ENCODE measurements at places on chromosomes 2 and 18.
A peak's percentile ranks its signal among the peaks of the same experiment; 100 is the strongest.

DNA sequence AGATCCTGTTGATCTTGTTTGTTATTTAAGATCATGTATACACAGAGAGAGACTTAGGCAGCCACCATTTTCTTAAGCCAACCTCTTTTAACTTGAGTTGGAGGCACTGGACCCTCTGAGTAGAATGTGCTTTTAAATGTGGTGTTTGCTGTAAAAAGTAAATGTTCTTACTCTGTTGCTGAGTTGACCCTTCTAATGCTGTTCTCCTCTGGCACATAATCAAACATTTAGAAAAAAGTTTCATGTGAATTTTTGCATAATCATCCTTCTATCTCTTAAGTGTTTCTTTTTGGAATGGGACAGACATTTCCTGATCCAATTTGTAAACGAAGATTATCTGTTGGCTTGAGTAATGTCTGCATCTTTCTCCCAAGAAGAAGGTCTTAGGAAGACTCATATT lies 255.1 kb upstream of the ETAA1 start:
- no peak for DNase-seq

GRCh38 chr2:206160125-206160806 lies 571 bp downstream of the EEF1B2 start:
- no peak for DNase-seq

DNA sequence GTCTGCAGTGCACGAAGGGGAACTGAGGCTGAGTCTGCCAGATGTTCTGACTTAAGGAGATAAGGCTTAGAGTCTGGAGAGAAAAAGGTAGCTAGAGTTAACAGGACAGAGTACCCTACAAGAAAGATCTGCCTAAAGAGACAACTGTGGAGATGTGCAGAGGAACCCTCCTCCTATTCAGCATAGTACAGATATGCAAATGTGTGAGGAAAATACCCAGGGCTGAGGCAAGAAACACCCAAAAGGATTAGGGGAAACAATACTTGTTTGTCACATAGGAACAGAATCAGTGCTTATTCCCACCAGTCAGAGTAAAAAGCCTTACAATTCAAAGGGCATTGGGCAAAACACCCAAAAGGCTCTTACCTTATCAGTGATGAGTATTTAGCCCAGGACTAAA lies 67.8 kb downstream of the SS18 start:
- DNase-seq = no peak

DNA sequence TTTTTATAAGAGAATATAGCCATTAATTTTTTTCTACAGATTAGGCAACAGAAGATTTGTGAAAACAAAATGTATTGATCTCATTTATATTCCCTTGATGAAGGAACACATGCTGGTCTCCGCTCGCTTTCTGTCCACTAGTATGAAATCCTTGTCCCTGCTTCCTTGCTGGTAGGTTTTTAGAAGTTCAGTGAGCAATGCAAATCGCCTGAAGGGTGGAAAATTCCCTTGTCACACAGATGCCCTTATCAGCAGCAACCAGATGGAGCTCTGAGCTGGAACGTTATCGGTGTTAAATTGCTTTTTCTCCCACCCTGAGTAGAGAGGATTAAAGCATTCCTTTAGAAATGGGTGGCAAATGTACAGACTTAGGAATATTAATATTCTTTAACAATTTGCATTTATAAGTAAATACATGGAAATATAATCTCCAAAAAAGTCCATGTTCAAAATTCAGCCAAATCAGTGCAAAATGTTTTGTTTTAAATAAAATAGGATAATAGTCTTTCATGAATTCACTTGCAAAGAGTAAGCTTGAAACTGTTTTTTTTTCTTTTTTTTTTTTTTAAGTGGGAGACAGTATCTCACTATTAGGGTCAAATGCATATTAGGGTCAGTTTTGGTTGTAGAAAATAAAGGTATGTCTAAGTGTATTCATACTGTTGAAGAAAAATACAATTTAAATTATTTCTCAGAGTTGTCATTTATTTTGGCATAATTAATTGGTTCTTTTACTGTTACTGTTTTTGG lies 164.0 kb upstream of the MYO3B start:
- no peak for DNase-seq

GRCh38 chr2:70715071-70715985 lies 52.7 kb downstream of the ADD2 start:
- DNase-seq = no peak

DNA sequence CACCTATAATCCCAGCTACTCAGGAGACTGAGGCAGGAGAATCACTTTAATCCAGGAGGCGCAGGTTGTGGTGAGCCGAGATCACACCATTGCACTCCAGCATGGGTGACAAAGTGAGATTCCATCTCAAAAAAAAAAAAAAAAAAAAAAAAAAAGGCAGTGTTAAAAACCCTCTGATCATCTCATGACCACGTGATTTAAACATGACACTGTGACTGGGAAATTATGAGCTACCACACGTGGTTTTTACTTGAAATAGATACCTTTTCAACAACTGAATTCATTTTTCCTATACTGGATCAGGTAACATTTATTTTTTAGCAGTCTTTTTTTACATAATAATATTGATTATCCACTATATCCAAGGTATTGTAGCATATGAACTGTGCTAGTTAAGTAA lies 102.7 kb downstream of the PTRHD1 start:
- DNase-seq = no peak

DNA sequence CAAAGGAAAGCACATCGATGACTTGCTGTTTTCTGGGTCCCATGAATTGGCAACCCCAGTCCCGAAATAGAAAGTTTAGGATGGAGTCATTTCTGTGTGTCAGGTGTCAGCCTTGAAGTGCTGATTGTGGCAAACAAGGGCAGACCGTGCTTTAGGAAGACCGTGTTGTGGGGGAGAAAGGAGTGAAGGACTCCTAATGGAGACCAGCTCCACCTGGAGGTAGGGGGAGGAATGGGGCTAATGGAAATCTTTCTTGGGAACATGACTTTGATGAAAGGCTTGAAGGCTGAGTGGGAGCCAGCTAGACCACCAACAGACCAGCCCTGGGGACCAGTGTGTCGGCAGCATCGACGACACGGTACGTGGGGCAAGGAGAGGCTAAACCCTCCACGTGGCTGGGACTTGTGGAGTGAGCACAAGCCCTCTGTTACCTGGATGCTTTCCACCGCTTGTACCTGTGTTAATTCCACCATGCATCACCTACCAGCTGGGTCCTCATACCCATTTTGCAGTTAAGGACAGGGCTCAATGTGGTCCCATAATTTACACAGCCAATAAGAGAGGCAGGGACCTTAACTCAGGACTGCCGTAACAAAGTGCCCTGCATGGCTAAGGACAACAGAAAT lies 104.2 kb downstream of the SH3BP4 start:
- no peak for DNase-seq

- no peak for DNase-seq
Measured at GRCh38 chr2:99648178-99648844, 158.5 kb upstream of the REV1 start.

DNA sequence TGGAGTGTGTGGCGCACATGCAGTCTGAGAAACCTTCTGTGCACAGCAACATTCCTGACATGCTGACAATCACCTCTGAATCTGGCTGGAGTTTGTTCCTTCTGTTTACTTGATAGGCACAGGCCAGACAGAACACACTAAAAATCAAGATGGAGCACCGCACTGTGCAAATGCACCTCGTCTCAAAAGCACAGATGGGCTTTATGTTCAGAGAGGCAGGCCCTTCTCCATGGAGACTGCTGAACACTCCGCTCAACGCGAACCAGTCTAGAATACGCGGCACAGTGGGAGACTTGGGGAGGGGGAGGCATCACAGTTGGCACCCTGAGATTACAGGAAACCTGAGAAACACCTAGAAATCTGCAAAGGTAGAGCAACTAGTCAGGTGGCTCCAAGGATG lies 58.4 kb upstream of the DNMT3A start:
- no peak for DNase-seq

DNA sequence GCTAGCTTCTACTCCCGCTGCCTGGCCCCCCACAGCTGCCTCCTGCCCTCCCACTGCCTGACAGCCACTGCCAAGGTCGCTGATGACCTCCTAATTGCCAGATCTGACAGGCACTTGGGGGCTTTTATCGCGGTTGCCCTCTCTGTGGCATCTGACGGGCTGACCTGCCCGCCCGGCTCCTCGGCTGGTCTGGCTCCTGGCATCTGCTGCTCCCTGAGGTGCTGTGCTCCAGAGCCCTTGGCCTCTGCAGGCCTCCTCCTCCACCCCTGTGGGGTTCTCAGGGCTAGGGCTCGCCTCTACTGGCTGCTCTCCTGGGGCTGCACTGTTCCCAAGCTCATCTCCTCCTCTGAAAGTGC lies 43.1 kb downstream of the INHBB start:
- no peak for DNase-seq

GRCh38 chr2:151302879-151303278 lies 13.4 kb upstream of the NMI start:
- no peak for DNase-seq

- no peak for DNase-seq
Measured at GRCh38 chr18:59787998-59788790, 91.0 kb upstream of the CCBE1 start.

DNA sequence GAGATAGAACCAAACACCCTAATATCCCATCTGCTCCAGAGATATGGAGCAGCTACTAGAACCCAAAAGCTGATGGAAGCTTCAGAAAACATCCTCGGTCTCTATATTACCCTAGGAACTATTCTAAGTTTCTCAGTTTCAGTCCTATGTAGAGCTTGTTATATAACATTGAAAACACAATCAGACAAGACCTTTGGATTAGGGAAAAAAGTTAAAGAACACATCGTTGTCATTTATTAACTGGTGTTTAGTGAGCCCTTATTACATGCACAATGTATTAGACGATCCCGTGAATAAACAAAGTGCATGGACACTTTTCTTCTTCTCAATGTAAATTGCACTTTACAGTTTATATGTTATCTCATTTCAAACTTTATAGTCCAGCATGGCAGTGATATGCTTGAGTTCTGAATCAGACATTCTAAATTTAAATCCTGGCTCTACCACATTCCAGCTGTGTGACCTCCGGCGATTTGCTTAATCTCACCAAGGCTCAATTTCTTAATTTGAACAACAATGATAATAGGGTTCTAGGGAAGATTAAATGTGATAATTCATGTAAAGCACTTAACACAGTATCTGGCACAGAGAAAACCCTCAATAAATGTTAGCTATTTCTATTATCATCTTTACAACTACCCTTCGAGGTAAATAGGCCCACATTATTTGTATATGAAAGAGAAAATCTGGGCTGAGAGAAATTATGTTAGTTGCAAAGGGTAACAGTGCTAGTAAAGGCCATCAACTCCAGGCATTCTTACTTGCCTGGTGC lies 83.6 kb upstream of the PIK3C3 start:
- DNase-seq = no peak

- DNase-seq = no peak
Measured at GRCh38 chr2:18762667-18763066, 173.3 kb upstream of the NT5C1B start.

- DNase-seq = no peak
Measured at GRCh38 chr2:194343167-194343566, 1313.9 kb upstream of the SLC39A10 start.

GRCh38 chr2:177597759-177598158 lies 205.2 kb downstream of the AGPS start:
- no peak for DNase-seq

- DNase-seq = no peak
Measured at GRCh38 chr2:166394245-166394644, 18.5 kb upstream of the SCN9A start.

GRCh38 chr18:79471046-79471445 lies 75.3 kb downstream of the NFATC1 start:
- DNase-seq = no peak

GRCh38 chr2:175025946-175026345 lies 20.8 kb upstream of the CHN1 start:
- DNase-seq = no peak

- DNase-seq = no peak
Measured at GRCh38 chr2:107001551-107001950, 115.6 kb upstream of the ST6GAL2 start.

DNA sequence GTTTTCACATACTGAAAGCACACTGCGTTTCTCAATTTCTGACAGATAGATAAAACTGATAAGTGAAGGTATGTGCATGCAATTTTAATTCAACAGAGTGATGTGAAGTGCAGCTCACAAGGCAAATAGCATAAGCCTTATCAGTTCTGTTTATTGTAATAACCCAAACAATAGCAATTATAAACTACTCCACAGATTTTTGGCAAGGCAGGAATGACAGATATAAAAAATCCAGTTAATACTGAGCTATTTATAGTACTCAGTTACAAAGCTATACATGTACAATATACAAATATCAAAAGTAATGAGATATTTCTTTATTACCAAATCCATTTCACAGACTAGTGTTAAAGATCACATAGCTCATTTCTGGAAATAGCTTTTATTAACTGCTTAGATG lies 210.9 kb upstream of the KLHL14 start:
- DNase-seq = no peak

DNA sequence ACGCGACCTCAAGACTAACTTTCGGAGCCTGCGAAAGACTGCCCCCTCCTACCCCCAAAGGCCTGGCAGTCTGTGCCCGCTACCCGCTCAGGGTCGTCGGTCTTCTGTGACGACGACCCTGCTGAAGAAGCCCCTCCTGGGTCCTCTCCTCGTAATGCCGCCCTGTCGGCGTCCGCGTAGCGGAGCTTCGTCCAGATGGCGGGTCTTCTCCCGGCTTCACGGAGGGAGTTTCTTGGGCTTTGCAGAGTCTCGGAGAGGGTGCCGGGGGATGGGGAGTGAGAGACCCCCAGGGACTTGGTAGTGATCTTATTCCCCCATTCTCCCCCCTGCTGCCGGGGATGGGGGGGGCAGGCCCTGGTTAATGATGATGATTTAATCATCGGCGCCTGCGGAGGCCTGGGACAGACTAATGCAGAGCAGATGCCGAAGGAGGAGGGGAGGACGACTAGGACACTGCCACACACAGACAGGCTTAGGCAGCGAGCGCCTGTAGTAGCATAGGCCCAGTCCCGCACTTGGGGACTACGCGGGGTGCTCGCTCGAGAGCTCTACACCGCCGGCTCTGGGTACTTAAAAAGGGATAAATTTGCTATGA lies 528 bp upstream of the PCGF1 start:
- DNase-seq = no peak

- peak; percentile 98 for DNase-seq
Measured at GRCh38 chr2:102063941-102064678, 72.3 kb downstream of the IL1R2 start.

GRCh38 chr2:207914716-207915115 lies 110.6 kb downstream of the PLEKHM3 start:
- DNase-seq = no peak

GRCh38 chr18:39786477-39786876 lies 2168.6 kb upstream of the PIK3C3 start:
- no peak for DNase-seq

- no peak for DNase-seq
Measured at GRCh38 chr2:63817382-63817781, 24.3 kb upstream of the UGP2 start.

DNA sequence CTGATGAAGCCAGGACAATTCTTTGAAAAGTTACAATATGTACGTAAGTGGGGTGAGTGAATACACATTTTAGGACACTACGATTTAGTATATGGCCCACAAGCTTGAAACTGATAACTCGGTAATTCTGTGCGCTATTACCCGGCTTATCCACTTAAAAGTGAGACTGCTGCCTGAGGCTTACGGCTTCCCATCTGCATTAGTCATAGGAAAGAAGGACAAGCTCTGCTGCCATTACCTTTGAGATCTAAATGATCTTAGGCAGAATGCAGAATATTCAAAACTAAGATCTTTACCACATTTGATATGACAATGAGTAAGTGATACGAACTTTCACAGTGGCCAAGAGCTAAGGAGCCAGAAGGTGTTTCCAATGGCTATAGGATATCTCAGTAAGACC lies 133.3 kb downstream of the GAREM1 start:
- DNase-seq = no peak

Data from vagina (tissue), 2 donors.